ENCODE measurements at places on chromosomes 7 and 10.

- DNase-seq = no peak
These were observed 23.1 kb downstream of the ZCCHC24 start for GRCh38 chr10:79422178-79422892.

DNA sequence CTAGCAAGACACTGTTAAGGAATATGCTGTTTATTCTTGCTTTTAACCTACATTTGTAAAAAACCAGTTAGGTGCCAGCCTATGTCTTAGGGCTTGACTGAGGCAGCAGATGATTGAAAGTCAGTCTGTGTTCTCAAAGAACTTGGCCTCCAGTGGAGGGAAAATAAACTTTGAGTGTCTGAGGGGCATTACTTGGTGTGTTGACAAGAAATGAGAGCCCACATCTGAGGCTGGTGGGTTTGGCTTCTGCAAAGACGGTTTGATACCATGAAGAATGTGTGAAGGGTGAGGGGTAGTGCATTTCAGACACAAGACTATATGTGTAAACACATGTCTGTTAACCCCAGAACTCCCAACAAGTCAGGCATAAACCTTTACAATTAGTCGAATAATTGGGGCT is 28.5 kb downstream of the CCSER2 start:
- DNase-seq = no peak

GRCh38 chr7:100620239-100620638 is 7.9 kb downstream of the MOSPD3 start:
- DNase-seq = no peak

DNA sequence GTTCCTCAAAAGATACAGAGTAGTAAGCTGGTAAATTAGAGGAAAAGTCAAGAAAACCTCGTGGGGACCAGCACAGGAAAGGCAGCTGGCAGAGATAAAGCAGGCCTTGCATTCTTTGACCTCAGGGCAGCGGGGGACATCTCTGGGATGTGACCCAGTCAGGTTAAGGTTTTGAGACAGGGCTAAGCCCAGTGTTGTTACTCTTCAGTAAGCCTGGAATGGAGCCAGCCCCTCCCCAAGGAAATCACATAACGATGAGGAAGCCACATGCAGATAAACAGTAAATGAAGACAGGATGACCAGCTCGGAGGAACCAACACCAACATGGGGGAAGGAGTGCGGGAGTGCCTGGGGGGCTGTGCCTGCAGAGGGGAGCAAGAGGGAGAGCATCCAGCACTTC is 99.6 kb downstream of the JAZF1 start:
- no peak for DNase-seq

- no peak for DNase-seq
These were observed 32.3 kb downstream of the SLC39A12 start for GRCh38 chr10:17984056-17984455.

Data from H54 (cell line).